ENCODE measurements at places on chromosomes 16 and 17.

DNA sequence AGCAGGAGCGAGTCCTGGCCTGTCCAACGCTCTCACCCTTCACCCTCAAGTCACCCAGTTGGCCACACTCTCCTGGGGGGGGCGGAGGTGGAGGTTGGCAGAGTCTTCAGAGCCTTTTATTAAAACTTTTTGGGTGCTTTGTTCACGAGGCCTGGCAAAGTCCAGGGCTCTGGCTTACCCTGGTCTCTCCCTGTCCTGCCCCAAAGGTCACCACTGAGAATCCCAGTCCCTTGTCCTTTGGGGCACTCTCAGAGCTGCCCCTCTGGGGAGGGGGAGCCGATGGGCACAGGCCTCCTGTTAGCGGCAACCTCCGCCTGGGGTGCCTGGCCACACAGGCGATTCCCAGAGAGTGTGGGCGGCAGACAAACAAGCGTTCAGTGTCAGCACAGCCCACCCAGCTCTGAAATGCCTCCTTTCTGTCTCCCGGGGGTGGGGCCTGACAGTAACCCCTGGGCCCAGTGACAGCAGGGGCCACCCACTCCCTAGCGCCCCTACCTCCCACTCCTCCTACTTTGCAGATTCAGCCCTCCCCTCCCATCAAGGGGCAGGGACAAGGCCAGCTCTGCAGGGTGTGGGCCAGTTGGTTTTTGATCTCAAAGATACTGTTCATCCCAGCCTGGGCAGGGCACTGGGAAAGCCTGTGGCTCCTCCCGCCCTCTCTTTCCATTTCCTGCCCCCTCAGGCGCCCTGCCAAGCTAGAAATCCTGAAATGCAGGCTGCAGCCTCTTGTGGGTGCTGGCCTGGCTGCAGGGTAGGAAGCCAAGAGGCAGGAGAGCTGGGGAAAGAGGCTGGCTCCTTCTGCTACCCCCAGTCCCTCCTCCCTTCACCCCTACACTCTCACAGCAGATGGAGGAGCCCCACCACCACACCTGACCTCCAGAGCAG is 36.6 kb upstream of the EMP2 start:
- DNase-seq, result no peak

- no peak for DNase-seq
Measured at GRCh38 chr16:68081861-68082628, 3.1 kb upstream of the NFATC3 start.

DNA sequence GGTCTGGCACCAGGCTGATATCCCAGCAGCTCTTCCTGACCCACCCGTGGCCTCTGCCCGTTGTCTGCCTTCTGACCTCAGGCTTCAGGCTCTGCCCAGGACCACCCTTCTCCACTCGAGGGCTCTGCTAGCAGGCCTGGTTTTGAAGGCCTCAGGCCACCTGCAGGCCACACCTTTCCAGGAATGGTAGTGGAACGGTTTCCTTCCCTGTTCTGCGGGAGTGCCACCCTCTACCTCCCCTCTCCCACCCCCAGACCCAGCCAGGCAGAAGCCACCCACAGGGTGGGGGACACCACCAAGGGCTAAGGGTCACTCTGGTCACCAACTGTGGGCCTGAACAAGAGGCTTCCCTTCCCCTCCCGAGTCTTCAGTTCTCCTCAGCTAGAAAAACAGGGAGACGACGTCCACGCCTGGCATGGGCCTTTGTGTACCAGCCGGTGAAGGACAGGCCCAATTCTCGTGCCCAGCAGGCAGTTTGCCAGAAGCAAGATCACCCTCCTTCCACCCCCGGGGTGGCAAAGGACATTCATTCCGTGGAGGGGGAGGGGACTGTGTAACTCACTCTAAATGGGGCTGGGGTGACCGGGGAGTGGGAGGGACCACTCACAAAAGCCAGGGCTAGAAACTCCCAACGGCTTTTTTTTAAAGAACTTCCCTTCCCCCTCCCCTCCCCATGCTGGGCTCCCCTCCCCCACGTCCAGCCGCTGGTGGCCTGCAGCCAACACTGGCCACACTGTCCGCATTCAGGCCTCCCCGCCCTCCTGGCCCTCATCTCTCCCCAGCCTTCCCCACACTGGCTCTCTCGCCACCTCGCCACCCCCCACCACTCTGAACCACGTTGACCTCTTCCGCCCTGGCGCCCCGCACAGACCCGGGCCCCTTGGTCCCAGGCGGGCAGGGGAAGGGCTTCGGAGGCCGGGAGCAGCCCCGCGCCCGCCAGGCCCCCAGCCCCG is 7.7 kb downstream of the CBX4 start:
- DNase-seq, result no peak

DNA sequence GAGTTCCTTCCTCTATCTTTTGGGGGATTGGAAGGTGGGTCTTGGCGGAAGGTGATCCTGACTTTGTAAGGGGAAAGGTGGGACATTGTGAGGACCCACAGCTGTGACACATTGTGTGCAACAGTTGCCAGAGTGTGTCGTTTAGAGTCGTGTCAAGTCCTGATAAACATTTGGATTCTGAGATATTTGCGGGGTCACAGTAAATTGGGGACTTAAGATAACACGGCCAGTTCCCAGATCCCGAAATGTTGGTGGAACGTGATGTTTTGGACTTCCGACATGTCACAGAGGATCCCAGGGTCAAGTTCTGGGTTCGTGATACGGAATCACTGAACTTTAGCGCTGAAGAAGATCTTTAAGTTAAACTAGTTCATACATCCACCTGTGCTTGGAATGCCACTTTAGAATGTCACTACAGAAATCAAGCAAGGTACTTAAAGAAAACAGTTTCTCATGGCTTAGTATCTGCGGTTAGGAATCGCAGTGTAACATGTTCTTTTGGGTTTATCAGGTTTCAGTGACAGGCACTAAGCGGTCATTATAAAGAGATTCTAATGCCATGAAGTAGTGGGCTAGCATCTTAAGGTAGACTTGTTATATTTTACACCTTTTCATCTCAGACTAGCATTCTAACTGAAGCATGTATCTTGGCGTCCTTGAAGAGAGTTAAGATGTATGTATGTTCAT is 815 bp downstream of the ATAD5 start:
- no peak for DNase-seq

DNA sequence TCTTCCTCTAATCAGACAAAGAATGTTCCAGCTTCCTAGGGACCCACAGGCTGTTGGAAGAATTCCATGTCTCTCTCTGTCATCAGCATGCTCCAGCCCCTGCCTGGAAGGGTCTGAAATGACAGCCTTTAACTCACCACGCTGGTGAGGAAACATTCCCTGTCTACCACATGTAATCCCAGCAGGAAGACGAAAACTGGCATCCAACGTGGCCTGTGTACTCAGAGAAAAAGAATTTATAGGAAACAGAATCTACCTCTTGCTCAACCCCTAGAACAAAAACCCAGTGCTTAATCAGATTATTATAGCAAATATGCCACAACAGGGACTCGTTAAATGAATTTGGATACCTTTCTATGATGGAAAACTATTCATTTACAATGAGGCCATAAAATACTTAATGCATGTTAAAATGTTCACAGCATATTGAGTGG is 147.3 kb upstream of the FOXF1 start:
- no peak for DNase-seq

- DNase-seq, result no peak
Measured at GRCh38 chr17:73288534-73289302, 23.1 kb downstream of the CDC42EP4 start.

- no peak for DNase-seq
Measured at GRCh38 chr17:19363460-19364035, 1.0 kb upstream of the B9D1 start.

DNA sequence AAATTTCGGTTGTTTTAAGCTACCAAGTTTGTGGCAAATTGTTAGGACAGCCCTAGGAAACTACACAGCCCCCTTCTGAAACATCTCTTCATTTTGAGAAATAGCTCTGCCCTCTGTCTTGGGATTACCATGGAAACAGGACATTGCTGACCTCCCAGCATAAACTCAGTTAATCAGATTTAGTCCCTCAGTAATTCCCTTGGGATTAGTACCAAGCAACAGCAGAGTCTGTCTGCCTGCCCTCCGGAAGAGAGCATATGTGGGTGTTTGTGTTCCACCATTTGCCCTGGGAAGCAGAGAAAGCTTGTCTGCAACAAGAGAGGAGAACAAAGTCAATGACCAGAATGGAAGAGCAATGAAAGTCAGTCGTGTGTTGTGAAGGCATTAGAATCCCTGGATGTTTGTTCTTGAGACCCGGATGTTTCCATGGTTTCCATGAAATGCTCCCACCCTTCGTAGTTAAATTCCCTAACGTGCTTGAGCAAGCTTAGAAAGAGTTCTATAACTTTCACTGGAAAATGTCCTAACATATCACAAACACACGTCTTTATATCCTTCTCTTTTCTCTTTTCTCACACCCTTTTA is 26.2 kb downstream of the NUDT7 start:
- no peak for DNase-seq

DNA sequence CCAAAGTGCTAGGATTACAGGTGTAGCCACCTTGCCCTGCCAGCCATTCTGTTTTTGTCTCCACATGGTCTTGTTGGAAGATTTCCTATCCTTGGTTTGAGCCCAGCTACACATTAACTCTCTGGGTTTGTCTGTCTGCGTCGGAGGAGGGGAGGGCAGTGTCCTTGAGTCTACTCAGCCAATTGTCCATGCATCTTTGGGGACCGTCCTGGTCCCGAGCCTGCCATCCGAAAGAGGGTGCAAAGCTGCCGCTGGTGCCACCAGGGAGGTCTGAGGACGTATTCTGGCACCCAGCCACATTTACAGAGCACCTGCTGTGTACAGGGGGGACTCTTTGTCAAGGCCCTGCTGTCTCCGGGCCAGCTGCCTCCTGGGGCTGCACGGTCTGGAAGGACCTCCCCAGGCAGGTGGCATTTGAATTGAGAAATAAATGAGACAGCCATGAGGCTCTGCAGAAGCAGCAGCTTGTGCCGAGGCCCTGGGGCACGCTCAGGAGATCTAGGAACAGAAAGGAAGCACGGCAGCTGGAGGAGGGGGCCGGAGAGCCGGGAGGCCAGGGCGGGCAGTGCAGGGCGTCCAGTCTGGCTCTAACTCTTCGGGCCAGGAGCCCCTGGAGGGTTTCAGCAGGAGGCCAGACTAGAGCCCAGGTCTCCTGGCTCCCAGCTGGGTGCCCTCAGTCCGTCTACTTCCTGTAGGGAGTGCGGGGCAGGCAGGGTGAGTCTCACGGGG is 1.5 kb downstream of the CYBA start:
- DNase-seq, result no peak

GRCh38 chr17:59378675-59379074 is 47.2 kb downstream of the YPEL2 start:
- no peak for DNase-seq

GRCh38 chr16:56732366-56732765 is 2.4 kb downstream of the NUP93 start:
- no peak for DNase-seq

DNA sequence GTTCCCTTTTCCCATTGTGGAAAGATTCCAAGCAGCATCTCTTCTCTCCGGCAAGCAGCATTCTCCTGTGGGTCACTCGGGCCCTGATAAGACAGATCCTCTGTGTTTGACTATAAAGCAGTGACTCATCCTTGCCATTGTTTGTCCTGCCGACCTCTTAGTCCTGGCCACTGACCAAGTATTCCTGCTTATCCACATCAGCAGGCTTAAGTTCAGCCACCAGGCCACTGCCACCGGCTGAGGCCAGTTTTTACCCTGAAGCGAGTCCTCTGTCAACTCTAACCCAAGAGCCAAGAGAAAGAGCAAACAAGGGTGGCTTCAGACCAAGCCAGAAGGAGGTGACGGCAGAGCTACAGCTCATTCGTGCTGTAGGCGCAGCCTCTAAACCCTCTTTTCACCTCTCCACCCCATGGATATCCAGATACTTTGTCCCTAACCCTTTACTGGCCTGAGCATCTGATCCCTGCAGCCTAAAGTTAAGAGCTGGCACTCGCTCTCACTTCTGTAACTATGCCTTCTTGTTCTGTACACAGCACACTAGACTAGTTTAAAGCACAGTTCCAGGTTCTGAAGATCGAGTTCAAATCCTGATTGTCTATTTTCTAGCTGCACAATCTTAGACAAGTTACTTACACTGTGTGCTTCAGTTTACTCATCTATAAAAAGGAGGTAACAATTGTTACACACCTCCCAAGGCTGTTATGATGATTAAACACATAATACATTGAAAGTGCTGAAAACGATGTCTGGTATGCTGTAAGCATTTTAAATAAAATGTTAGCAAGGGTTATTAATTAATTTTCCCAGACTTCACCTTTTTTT is 31.0 kb downstream of the SOX9 start:
- no peak for DNase-seq

DNA sequence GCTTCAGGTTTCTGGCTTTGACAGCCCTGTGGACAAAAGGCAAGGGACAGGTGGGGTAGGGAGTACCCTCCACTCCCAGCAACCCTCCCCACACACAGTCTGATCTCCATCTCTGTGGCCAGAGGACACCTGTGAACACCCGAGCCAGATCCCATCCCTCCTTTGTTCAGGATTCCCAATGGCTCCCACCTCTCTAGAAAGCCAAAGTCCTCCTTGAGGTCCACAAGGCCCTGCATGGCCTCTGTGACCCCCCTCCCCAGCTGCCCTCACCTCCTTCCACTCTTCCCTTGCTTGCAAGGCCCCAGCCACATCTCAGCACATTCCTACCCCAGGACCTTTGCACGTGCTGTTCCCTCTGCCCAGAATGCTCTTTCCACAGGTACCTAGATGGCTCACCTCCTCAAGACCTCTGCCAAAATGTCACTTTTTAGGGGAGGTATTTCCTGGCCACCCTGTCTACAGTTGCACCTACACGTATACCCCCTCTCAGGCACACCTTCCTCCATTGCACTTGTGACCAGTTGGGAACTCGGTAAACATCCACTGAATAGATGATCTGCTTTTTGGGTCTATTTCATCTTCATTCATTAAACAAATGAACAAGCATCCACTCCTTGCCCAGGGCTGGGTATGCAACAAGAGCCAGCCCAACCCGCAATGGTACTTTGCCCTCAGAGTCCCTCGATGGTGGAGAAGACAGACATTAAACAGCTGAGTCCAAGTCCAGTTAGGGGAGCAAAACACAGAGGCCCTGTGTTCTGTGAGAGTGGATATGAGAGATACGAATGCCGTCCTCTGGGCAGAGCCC is 107.0 kb downstream of the CRLF3 start:
- no peak for DNase-seq

DNA sequence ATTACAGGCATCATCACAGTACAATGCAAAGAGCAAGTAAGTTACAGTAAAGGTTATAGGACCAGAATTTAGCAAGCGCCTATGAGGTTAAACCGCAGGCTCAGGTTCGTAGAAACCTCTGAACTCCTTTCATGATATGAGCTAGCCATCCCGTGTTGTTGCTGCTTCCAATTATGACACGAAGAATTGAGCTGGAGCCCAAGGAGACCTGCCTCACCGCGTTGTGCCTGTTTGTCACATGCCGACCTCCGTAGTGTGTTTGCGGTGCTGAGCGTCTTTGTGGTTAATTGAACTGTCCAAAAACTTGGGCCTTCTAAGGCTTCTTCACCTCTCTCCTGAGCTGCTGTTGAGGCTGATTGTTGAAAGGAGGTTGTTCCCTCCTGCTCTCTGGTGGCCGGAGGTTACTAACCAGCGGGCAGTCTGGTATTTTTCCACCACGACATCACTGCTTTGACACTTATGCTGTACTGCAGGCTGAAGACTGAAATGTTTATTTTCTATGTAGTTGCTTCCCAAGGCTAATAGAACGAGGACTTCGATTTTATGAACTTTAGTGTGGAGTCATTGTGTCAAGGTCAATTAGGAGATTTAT is 67.5 kb downstream of the SEC14L1 start:
- DNase-seq, result no peak
